ENCODE measurements at places on chromosomes 7 and 10.

- DNase-seq, result no peak
Measured at GRCh38 chr7:140310337-140311002, 87.9 kb downstream of the SLC37A3 start.

DNA sequence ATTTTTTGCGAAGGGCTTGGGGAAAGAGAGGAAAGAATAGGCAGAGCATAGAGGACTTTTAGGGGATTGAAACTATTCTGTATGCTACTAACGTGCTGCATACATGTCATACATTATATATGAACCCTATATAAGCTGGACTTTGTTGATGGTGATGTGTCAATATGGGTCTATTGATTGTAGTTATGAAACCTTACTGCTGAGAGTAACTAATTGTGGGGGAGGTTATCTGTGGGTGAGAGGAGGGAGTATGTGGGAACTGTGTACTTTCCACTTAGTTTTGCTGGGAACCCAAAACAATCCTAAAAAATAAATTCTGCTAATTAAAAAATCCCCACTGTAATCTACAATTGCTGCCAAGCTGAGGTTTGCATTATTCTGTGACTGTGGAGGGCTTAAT is 15.3 kb upstream of the CYP2C19 start:
- DNase-seq, result no peak

DNA sequence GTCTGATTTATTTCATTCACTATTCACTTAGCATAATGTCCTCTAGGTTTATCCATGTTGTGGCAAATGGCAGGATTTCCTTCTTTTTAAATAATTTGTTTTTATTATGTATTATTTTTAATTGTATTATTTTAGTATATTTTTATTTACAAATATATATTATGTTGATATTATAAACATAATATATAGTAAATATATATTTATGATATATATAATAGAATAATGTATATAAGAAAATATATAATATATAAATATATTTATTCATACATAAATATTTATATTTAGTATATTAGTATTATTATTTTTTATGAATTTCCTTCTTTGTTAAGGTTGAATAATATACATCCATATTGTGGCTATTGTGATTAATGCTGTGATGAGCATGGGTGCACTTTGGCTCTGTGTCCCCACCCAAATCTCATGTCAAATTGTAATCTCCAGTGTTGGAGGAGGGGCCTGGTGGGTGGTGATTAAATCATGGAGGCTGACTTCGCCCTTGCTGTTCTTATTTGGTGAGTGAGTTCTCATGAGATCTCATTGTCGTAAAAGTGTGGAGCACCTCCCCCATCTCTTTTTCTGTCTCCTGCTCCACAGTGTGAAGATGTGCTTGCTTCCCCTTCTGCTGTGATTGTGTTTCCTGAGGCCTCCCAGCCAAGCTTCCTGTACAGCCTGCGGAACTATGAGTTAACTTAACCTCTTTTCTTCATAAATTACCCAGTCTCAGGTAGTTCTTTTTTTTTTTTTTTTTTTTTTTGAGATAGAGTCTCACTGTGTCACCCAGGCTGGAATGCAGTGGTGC is 52.3 kb upstream of the CYP2C18 start:
- no peak for DNase-seq

DNA sequence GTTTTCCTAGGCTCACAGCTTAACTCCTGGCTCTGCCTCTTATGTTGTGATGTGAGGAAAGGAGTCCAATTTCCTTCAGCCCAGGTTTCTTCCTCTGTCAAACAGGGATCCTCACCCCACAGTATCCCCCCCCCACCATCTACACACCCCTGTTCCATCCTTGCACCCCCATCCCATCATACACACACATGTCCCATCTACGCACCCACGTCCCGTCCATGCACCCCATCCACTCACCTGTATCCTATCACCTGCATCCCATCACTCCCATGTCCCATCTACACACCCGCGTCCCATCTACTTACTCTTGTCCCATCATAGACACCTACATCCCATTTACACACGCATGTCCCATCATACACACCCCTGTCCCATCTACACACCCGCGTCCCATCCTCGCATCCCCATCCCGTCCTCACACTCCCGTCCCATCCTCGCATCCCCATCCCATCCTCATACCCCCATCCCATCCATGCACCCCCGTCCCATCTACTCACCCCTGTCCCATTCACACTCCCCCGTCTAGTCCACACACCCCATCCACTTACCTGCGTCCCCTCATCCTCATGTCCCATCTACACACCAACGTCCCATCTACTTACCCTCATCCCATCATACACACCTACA is 117.3 kb downstream of the TRRAP start:
- no peak for DNase-seq

GRCh38 chr7:26789481-26790184 is 74.8 kb downstream of the SKAP2 start:
- DNase-seq, result no peak

- peak; percentile 43 for DNase-seq
Measured at GRCh38 chr7:5296611-5297226, 14.0 kb downstream of the SLC29A4 start.

GRCh38 chr10:71212318-71213126 is at the start of gene UNC5B:
TSS of gene UNC5B (plus strand) at chr10:71212570. CDS start at chr10:71212986, 416 bp downstream.
- peak; percentile 79 for DNase-seq

GRCh38 chr10:99906470-99906869 is 103.3 kb downstream of the DNMBP start:
- DNase-seq, result no peak

- DNase-seq, result peak; percentile 97
Measured at GRCh38 chr10:124388823-124389612, 29.7 kb downstream of the OAT start.

GRCh38 chr10:58972576-58973234 is 203.7 kb upstream of the PHYHIPL start:
- no peak for DNase-seq

DNA sequence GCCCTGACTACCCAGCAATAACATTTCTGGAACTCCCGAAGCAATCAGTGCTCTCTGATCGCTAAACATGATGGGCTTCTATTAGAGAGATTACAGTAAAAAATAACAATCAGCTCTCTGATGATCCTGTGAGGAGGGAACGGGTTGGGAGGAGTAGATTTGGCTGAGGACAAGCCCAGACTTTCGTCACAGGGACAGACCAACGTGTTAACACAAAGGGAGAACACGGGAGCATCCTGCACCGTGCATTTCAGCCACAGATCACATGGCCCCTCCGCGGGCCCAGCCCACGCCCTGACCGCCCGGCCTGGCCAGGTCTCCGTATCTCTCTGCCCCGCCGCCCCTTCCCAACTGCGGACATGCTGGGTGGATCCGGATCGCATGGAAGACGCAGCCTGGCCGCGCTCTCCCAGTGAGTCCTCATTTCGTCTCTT is 95.0 kb upstream of the AGBL3 start:
- DNase-seq, result no peak

- no peak for DNase-seq
Measured at GRCh38 chr7:133777701-133778100, 349.4 kb upstream of the LRGUK start.

GRCh38 chr10:47458466-47459154 is 25.3 kb downstream of the ANXA8 start:
- DNase-seq, result no peak

DNA sequence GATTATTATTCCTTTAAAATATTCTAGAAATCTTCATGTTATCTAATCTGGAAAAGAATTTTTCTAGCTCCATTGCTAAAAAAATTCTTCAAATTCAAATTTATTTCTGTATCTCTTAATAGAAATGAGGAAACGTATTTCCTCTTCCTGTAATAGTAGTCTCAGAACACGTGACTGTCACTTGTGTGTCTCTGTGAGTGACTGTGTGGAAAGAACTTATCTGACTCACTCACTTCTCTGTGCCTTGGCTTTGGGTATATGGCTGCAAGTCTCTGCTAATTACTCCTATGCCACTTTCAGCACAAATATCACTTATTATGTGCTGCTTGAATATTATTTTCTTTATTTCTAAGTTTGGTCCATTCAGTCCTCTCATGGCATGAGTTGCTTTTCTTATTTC is 132.7 kb downstream of the CNTNAP2 start:
- no peak for DNase-seq

DNA sequence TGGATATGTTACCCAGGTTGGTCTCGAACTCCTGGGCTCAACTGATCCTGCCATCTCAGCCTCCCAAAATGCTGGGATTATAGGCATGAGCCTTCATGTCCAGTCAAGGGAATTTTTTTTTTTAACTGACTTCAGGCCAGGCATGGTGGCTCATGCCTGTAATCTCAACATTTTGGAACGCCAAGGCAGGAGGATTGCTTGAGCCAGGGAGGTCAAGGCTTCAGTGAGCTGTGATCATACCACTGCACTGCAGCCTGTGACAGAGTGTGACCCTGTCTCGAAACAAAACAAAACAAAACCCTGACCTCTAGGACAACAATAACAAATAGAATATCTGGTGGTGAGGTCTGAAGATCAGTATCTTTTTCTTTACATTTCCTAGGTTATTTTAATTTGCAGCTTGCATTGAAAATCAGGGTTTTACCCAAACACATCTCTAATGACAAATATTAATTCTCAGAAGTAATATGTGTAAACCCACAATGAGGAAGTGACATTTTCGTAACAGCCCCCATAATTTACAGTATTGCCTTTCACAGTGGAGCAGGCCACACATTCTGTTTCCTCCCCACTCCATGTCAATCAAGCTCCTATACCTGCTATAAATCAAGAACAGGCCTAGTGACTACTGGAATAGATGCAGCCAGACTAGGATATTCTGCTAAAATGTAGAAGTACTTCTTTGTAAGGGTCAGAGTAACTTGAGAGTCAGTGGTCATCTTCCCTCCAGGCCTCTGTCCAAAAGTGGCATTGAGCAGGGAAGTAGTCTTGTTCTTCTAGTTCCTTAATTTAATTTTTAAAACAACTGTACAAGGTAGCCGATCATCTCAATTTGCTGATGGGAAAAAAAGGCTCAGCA is 43.3 kb upstream of the ECHDC3 start:
- peak; percentile 78 for DNase-seq

GRCh38 chr7:69708857-69709256 is 110.6 kb downstream of the AUTS2 start:
- no peak for DNase-seq

- peak; percentile 43 for DNase-seq
Measured at GRCh38 chr10:103395754-103396066, 565 bp downstream of the ATP5MK start.

DNA sequence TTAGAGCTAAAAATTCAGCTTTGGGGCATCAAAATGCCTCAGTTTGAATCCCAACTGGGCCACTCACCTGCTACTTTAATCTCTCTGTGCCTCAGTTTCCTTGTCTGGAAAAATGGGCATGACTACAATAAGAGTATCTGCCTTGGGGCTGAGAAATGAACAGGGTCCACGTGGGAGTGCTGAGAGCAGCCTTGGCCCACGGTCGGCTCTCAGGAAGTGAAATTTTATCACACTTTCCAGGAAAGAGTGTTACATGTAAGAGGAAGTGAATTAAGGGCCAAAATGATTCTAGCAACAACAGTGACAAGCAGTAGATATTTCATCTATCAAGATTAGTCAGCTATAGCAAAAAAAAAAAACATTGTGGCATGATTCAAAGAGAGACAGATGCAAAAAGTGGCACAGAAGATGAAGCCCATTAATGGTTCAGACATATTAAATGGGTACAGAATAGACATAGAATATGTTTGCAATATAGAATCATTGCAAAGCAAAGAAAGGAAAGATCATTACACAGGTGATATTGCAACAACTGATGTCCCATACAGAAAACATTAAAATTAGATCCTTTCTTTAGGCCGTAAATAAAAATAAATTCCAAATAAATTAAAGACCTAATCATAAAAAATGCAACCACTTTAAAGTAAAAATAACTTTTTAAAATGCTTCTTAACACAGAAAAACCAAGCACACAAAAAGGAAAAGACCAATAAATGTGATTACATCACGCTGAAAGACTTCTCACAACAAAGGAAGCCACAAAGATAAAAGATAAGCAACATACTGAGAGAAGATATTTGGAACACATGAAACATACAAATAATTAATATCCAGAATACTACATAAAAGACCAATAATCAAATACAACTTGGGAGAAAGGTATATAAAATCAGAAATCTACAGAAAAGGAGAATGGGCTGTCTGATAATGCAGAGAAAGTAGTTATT is 4.3 kb downstream of the TMEM273 start:
- peak; percentile 51 for DNase-seq

DNA sequence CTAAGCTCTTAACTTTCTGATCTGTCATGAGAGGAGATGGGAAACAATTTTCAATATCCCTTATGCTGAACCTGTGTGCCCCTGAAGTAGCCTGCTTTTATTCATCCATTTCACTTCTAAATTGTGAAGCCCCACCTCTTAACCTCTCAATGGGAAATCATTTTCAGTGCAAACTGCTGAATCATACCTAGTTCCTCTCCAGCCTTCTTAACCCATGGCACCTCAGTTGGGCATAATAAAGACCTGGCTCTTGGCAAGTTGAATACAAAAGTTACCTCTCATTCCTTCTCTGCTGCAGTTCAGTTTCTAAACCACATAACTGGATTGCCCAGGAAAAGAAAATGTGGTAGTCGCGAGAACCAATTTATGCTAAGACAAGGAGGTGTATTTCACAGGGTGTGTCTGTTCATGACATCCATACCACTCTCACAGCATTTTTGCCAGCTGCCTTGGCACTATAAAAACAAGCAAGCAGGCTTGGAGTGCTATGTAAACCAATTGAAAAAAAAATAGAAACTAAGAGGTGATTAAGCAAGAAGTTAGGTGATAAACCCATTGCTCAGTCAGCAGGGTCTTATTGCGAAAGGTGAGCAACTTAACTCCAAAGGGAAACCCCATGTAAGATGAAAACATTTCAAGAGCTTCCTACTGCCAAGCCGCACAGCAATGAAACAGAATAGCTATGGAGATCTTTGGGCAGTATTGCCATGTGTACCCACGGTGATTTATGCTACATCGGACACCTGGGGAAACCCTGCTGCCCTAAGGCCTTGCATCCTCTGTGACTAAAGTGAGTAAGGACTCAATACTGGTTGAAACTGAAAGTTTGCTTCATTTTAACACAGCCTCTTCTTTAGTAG is 57.0 kb upstream of the DKK1 start:
- DNase-seq, result no peak

- DNase-seq, result no peak
Measured at GRCh38 chr7:42110333-42110732, 126.7 kb downstream of the GLI3 start.

DNA sequence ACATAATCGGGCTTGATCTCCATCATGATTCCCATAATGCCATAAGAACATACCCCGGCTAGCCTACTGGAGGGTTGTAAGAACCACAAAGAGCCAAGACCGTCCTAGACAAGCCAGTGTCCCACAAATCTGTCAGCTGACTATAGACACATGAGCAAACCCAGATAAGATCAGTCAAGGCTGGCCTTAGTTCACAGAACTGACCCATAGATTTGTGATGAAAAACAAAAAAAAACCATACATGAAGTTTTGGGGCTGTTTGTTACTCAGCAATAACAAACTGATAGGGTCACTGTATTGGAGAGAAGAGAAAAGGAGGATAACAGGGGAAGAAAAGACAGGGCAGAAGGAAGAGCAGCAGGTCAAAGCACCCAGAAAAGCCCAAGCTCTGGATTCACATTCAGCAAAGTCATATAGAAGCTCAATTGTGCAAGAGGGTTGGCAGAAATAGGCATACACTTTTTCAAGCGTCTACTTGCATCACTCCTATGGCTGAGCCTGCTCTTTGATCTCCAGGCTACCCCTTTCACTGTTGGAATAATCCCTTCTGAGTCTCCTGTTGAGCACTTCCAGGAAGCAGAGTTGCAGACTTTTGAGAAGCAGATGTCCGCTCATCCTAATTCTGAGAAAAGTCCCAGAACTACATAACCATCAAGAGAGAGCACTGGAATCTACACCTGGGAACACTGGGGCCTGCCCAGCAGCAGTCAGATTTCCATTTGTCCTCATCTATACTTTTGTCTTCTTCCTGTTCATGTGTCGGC is 122.0 kb upstream of the HABP2 start:
- DNase-seq, result no peak
